ENCODE measurements at places on chromosomes 1 and 21. TPM values are rescaled to one million over a fixed set of nuclear protein-coding genes. Genes with fewer than 3 reads are reported as not detected.

GRCh38 chr1:48776393-48777218 lies at the start of gene BEND5:
BEND5 (minus strand) TSS chr1:48776891; CDS start chr1:48776831, 60 bp downstream.
- H3K4me3 ChIP-seq: peak within 1 kb of the TSS; percentile 64
- peaks cover 25% of the 10 kb centered on the region for H3K27me3 ChIP-seq

DNA sequence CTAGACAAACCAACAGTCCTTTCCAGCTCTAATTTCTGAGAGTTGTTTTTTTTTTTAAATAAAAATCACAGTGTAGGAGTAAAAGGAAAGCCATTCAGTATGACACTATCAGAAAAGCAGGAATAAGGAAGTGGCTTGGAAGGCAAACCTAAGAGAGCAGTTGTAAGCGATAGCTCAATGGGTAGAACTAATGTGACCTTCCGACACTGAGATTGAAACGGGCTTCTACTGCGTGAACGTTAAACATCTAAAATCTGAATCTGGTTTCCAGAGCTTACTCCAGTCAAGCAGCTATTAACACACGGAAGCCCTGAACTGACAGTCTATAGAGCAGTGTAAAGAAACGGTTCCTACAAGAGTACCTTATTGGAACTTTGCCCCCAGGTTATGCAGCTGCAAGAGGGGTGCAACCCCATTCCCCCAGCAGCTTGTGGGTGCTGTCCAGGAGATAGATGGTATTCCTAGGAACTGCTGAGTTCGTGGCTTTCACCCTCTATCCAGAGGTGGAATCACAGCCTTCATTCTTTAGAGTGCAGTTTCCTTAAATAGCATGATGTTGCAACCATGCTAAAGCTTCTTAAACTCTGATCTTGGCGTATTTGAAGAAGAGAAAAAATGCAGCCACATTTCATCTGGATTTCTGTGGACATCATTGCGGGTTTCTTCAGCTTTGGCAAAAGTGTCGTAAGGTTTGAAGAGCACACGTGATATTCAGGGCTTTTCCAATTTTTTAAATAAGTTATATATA lies 3.3 kb upstream of the IRF2BP2 start:
- peaks cover 36% of the 10 kb centered on the region for H3K4me1 ChIP-seq
- DNase-seq: no peak
- peaks cover 6% of the 10 kb centered on the region for H3K36me3 ChIP-seq

DNA sequence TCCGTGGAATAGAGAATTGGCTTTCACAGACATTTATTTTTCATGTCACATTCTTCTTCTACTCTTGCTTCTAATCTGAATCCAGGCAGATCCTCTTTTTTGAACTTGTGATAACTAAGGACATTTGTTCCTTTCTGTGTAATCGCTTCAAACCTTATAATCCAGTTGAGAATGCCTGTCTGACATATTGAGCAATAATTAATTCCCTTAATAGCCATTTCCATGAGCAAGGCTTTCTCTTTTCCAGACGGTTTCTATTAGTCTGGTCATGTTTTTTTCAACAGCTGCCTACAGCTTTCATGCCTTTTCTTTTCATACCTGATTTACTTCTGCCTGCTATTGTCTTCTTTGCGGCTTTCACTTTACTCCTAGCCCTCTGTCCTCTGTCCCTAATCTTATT lies 163.4 kb downstream of the CYYR1 start:
- no peaks in the 10 kb centered on the region for H3K36me3 ChIP-seq
- H3K4me1 ChIP-seq: peaks cover 5% of the 10 kb centered on the region
- H3K4me3 ChIP-seq: no peak overlapping the region
- no peak for DNase-seq
- no peak overlapping the region for H3K27ac ChIP-seq

Gene LRRC53
- not detected for total RNA-seq

Gene CATSPERE
- 0.33 TPM for total RNA-seq

GRCh38 chr1:56532350-56532683 lies 47.0 kb downstream of the PLPP3 start:
- DNase-seq: no peak
- no peaks in the 10 kb centered on the region for H3K4me1 ChIP-seq
- no peaks in the 10 kb centered on the region for H3K27me3 ChIP-seq
- H3K4me3 ChIP-seq: no peak overlapping the region
- H3K27ac ChIP-seq: no peak overlapping the region
